ENCODE measurements at places on chromosomes 5 and 9. TPM values are rescaled to one million over a fixed set of nuclear protein-coding genes. Genes with fewer than 3 reads are reported as not detected.

Gene DMRT1
- not detected for total RNA-seq

Gene HRCT1
- total RNA-seq: 0.16 TPM

Gene TMC1
- total RNA-seq: under 0.01 TPM

Gene IFNK
- total RNA-seq: not detected

Gene BARHL1
- not detected for total RNA-seq

Gene GABRB2
- total RNA-seq: not detected

Gene RIC1
- 29.6 TPM for total RNA-seq

Gene NMUR2
- not detected for total RNA-seq

Gene PGM5
- total RNA-seq: 49.6 TPM

Gene RANBP3L
- total RNA-seq: under 0.01 TPM

Gene KIAA0825
- total RNA-seq: 2.7 TPM

Gene SPATA31E1
- total RNA-seq: not detected

Gene TXNDC8
- total RNA-seq: not detected

Gene FAM78A
- total RNA-seq: 0.52 TPM

Gene PCDHA12
- under 0.01 TPM for total RNA-seq

Gene DOCK8
- 0.32 TPM for total RNA-seq

Gene NEUROG1
- total RNA-seq: not detected

Gene DPYSL3
- 115 TPM for total RNA-seq

Gene PITX1
- 4.1 TPM for total RNA-seq

Gene ASTN2
- total RNA-seq: 14.7 TPM

Gene SERF1B
- 7.6 TPM for total RNA-seq

Gene ARSI
- 16.3 TPM for total RNA-seq

Gene OTULINL
- total RNA-seq: not detected

Gene TMEM215
- total RNA-seq: not detected

Measured in bronchial smooth muscle cell (primary cell).